ENCODE measurements at places on chromosomes 1 and 21. TPM values are rescaled to one million over a fixed set of nuclear protein-coding genes. Genes with fewer than 3 reads are reported as not detected.

DNA sequence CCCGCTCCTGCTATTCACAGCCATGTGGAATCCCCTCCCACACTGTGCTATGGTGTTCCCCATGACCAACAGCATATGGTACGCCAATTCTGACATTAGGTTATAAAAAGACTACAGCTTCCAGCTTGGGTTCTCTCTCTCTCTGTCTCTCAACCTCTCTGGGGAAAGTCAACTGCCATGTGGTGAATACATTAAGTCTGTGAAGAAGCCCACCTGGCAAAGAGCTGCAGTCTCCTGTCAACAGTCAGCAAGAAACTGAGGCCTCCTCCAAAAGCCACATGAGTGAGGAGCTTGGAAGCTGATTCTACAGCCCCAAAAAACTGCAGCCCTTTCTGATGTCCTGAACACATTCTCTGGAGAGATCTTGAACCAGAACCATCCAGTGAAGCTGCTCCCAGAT is 25.0 kb upstream of the LRRC38 start:
- H3K27me3 ChIP-seq, result no peaks in the 10 kb centered on the region
- no peaks in the 10 kb centered on the region for H3K36me3 ChIP-seq
- no peak overlapping the region for H3K27ac ChIP-seq
- no peak overlapping the region for H3K4me3 ChIP-seq

- H3K4me3 ChIP-seq, result no peak overlapping the region
- peaks cover 5% of the 10 kb centered on the region for H3K4me1 ChIP-seq
- H3K36me3 ChIP-seq, result peaks cover 14% of the 10 kb centered on the region
- H3K27me3 ChIP-seq, result no peaks in the 10 kb centered on the region
- no peak overlapping the region for H3K27ac ChIP-seq
- DNase-seq, result no peak
Measured at GRCh38 chr21:29332461-29333362, 34.0 kb downstream of the BACH1 start.

DNA sequence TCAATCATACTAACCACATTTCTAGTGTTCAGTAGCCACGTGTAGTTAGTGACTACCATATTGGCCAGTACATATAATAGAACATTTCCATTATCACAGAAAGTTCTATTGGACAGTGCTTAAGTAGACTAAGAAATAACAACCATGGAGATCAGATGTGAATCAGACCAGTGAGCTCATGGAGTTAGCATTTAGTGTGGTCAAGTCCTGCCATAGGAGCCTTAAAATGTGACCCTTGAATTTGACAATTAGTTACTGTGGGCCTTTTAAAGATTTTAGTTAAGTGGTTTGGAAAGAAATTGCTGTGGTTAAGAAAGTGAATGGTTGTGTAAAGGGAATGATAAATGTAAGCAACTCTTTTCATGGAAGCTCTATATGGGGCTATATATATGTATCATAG is 123.4 kb downstream of the POU2F1 start:
- H3K4me1 ChIP-seq, result peaks cover 2% of the 10 kb centered on the region
- H3K4me3 ChIP-seq, result no peak overlapping the region
- H3K27me3 ChIP-seq, result no peaks in the 10 kb centered on the region
- no peaks in the 10 kb centered on the region for H3K36me3 ChIP-seq

GRCh38 chr1:230753586-230754251 is 6.5 kb downstream of the CAPN9 start:
- DNase-seq, result no peak
- peaks cover 7% of the 10 kb centered on the region for H3K27me3 ChIP-seq
- no peak overlapping the region for H3K4me3 ChIP-seq
- no peaks in the 10 kb centered on the region for H3K36me3 ChIP-seq
- no peak overlapping the region for H3K27ac ChIP-seq

DNA sequence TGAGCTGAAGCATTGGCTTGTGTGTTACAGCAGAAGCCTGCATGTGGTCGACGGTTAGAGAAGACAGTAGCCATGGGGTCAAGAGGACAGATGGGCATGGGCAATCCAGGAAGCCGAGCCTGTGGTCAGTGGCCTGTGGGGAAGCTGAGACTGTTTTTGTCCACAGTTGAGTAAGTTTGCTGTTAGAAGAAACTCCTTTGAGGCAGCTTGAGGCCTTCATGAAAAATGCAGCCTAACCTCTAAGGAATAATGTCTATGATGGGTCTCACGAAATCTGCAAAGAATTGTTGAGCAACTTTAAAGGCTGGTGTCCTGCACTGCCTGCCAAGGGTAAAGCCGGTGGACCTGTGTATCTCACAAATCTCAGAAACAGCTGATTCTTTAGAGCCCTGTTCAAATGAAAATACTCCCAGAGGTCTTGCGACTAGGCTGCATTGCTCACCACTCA is 322.4 kb downstream of the SETD4 start:
- no peak for DNase-seq
- no peak overlapping the region for H3K4me3 ChIP-seq
- no peaks in the 10 kb centered on the region for H3K4me1 ChIP-seq

The LAMC2 gene
- not detected for total RNA-seq

The ACKR1 gene
- total RNA-seq, result not detected

The TNFSF4 gene
- 0.83 TPM for total RNA-seq

The EPB41 gene
- 97.6 TPM for total RNA-seq

The TENT5C gene
- total RNA-seq, result 64.5 TPM
